ENCODE measurements at places on chromosomes 1 and 21. TPM values are rescaled to one million over a fixed set of nuclear protein-coding genes. Genes with fewer than 3 reads are reported as not detected.

The FCAMR gene
- total RNA-seq = not detected

The SLC22A15 gene
- total RNA-seq = 3.3 TPM

The KIRREL1 gene
- not detected for total RNA-seq

The CELA3A gene
- total RNA-seq = not detected

The SPATA45 gene
- total RNA-seq = 2.0 TPM

The RAB7B gene
- total RNA-seq = not detected

The KRTAP19-5 gene
- total RNA-seq = not detected

The PCP4L1 gene
- total RNA-seq = not detected

The LRRN2 gene
- not detected for total RNA-seq

The LRRC3 gene
- total RNA-seq = not detected

The ZBTB8B gene
- not detected for total RNA-seq

The PSMG1 gene
- 123 TPM for total RNA-seq

- no peak for DNase-seq
Observed at GRCh38 chr1:227454686-227455085, 108.7 kb upstream of the ZNF678 start.

DNA sequence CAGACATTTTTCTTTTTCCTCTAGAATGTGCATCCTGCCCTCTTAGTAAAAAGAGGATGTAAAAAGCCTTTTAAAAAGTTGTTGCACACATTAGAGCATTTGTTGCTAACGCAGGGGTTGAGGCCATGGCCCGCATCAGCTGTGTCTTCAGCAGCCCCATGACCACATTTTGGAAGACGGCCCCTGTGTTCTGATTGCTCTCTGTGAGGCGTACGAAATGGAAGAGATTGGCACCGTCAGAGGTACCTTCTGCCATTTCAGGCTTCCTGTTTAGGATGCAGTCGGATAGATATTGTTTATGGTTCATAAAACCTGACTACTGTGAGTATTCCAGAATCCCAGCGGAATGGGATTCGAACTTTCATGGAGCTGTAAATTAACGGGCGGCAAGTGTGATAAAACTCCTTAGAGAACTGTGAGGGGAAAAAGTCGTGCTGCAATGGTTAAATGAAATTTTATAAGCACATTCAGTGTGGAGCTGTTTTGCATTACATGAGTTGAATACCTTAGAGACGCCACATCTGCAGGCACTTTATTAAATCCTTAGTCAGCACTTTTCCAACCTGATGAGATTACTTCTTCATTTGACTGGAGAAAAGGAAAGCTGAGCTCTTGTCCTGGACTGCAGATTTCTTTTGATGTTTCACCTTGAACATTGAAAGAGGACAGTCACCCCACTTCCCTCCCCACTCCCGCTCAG lies 273.9 kb downstream of the TM2D1 start:
- no peak for DNase-seq

DNA sequence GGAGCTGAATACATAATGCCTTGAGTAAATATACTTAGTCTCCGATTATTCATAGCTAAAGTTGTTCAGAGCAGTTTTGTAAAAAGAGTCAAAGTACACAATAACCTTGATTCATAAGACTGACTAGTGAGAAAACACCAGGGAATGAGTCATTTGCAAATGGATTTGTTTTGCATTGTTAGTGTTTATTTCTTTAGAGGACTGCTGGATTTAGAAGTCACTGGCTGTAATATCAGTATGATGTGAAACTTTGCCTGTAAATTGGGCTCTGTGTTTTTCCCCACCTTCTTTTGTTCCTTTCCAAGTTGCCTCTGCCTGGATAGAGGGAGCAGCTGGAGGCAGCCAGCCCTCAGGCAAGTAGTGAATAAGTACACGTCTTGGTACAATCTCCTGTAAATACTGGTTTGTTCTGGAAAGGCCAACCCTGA lies 474.7 kb downstream of the NUF2 start:
- DNase-seq = no peak

GRCh38 chr1:112878321-112878720 lies 77.7 kb downstream of the SLC16A1 start:
- DNase-seq = peak; percentile 19

DNA sequence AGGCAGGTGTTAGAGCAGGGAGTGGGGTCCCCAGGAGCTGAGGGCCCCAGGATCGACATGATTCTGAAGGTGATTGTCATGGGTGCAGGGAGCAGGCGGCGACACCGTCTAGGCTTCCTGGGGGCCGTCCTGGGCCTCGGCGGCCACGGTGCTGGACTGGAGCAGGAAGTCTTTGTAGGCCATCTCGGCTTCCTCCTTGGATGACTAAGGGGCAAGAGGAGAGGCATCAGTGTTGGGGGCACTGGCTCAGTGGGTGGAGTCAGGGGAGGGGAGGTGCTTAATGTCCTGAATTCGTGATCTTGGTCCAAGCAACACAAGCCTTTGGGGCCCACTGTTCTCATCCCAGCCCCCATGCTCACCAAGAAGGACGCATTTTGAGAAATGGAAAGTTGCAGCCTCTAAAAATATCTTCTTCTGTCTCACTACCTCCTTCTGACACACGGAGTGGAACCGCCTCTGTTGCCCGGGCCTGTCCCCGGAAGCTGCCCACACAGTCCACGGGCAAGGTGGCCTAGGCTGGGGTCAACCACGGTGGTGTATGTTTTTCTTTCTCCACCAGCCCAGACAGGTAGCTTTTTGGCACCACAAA lies 8.6 kb upstream of the FCMR start:
- peak; percentile 51 for DNase-seq

- no peak for DNase-seq
Observed at GRCh38 chr21:31720330-31720729, 11.6 kb downstream of the SCAF4 start.

DNA sequence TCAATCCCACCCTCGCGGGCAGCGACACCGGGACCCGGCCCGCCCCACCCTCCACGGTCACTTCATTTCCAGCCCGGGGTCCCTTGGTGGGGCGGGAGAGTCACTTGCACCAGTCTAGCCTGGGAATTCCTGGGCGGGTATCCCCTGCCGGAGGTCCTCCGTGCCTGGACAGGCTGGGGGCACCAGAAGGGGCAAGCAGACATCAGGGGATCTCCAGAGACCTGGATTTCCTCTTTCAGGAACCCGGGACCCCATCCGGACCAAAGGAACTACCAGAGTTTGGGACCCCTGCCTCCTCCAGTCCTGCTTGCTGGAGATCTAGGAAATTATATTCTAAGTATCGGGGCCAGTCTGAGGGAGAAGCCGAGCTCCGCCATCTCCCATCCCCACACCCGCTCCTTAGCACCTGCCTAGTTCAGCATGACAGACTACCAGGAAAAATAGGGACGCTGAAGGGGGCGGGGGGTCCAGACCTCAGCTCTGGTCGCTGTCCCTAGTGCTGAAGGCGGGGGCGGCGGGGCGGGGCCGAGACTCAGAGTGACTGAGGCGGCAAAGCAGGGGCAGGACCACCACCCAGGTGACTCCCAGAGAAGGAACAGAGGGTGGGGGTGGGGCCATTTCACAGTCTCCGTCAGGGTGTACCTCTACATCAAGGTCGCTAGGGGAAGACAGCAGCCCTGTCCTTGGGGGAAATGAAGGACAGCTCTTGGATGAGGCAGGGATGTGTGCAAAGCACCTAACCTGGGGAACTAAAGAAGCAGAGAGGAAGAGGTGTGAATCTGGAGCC lies 832 bp downstream of the HCN3 start:
- peak; percentile 75 for DNase-seq

GRCh38 chr1:184482136-184482535 lies 95.3 kb downstream of the C1orf21 start:
- DNase-seq = no peak

GRCh38 chr21:18384771-18385170 lies 18.8 kb downstream of the TMPRSS15 start:
- peak; percentile 52 for DNase-seq

DNA sequence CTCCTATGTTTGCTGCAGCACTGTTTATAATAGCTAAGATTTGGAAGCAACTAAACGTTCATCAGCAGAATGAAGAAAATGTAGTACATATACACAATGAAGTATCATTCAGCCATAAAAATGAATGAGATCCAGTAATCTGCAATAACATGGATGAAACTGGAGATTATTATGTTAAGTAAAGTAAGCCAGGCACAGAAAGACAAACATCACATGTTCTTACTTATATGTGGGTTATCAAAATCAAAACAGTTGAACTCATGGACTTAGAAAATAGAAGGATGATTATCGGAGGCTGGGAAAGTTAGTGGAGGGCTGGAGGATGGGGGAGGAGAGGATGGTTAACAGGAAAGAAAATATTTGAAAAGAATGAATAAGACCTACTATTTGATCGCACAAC lies 1017.6 kb downstream of the KCNT2 start:
- no peak for DNase-seq

GRCh38 chr1:31848381-31848897 lies 32.6 kb upstream of the SPOCD1 start:
- DNase-seq = peak; percentile 85

DNA sequence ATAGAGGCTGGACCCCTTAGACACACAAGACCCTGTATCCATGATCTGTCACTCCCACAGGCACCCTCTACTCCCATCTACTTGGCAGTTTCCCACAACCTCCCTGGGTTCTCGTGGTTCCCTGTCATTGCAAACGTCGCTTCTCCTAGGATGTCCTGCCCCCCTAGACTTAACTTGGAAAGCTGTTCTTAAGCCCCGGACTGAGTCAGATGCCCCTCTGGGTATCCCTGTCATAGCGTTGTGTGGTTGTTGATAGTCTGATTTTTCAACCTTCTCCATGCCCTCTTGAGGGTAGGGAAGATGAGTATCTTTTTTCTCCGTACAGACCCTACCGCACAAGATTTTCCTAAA lies 11.8 kb downstream of the RCC1 start:
- no peak for DNase-seq

GRCh38 chr21:42474043-42474831 lies 21.8 kb downstream of the RSPH1 start:
- no peak for DNase-seq

GRCh38 chr1:8464377-8464776 lies 146.5 kb downstream of the SLC45A1 start:
- DNase-seq = no peak

DNA sequence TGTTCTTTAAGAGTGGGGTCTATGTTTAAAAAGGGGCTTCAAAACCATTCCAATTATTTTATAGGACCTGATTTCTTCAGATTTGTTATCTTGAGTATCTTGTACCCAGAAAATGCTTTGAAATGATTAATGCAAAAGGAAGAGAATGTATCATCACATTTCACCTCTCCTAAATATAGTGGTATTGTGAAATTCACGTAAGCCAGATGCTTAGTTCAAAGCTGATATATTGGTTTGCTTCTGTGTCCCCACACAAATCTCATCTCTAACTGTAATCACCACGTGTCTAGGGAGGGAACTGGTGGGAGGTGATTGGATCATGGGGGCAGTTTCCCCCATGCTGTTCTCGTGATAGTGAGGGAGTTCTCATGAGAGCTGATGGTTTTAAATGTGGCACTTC lies 8.5 kb downstream of the SOAT1 start:
- DNase-seq = no peak

- no peak for DNase-seq
Observed at GRCh38 chr1:212727386-212728181, 27.9 kb upstream of the BATF3 start.

DNA sequence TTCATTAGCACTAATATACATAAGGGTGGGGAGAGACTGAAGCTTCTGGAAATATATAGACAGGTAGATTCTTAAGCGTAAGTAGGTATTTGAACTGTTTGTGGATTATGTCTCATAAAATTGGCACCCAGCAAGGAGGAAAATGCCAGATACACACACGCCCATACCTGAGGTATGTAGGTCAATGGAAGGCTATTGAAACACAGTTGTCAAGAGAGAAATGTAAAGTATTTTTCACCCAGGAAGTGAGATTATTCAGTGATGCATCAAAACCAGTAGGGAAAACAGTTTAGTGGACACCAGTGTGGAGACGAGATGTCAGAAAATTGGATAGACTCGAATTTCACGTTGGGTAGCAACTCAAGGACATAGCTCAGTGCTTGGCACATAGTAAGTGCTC lies 4.7 kb upstream of the RSPH1 start:
- no peak for DNase-seq

- no peak for DNase-seq
Observed at GRCh38 chr1:66351913-66352312, 182.0 kb upstream of the SGIP1 start.

- DNase-seq = no peak
Observed at GRCh38 chr21:32132881-32133280, 146.0 kb downstream of the MIS18A start.

GRCh38 chr1:185926588-185926987 lies 192.4 kb downstream of the HMCN1 start:
- DNase-seq = no peak

DNA sequence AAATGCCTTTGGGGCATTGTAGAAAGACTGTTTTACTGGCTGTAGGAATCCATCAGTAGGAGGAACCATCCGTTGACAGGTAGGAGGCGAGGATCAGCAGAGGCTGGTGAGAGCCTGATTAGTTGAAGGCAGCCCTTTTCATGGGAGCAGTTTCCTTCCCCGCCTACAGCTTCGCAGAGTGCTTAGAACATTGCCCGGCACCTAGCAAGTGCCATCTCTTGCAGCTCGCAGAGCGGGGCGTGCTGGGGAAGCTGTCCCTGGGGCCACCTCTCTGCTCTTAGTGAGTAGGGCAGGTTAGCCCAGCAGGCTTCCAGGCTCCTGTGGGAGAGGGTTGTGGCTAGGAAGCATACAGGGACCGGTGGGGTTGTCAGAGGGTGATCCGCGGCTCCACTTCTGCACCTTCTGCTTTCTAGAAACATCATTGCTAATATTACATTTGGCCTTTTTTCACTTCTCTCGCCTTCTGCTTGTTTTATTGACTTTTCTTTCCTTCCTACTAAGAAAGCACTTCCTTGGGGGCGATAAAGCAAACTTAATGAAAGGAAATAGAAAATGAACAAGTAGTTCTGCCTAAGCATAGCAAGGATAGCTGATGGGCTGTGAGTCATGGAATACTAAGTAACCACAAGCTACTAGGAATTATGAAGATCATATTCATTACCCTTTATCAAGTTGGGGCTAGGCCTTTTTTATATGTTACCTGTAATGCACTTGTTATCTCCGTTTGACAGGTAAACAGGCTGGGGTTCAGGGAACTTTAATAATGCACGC lies 176.7 kb downstream of the GALNT2 start:
- no peak for DNase-seq

DNA sequence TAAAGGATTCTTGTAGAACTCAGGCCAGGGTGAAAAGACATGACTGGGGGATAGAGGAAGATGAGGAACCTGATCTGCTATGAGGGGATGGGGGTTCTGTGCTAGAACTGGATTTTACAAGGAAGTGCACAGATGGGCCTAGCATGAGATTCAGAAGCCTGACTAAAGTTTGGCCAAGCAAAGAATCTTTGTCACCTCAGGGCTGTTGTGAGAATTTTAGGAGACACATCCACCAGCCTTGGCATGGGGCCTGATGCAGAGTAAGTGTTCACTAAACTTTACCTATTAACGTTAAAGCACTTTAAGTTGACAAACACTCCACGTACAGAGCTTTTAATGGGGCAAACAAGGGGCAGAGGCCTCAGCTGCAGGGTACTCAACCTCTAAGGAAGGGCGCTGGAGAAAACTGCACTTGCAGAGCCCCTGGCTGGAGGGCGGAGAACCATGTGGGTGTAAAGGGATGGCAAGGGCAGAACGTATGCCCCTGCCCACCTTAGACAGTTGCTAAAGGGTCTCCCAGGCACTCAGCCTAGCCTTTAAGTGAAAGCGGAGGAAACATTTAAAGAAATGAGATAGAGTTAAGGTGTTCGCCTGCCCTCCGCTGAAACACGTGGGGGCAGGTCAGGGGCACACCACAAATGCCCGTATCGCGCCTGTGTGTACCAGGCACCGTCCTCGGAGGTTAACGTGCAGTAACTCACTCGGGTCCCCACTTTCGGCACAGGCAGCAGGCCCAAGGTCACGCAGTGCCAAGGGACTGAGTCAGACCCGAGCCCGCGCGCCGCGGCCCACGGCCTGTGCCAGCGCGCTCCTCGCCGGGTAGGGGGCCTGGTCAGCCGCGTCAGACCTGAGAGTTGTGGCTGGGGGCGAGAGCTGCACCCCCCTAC lies 990 bp upstream of the MRPS6 start:
- DNase-seq = no peak
